NCI-H2171 treated with DMSO at 0.1 percent for 48 hours (cell line): ENCODE measurements at places on chromosomes 6 and 20.
A peak's percentile ranks its signal among the peaks of the same experiment; 100 is the strongest.

- no peak for DNase-seq
These were observed 84.3 kb upstream of the RALY start for GRCh38 chr20:33909331-33909921.

- DNase-seq: no peak
These were observed 1.1 kb upstream of the TAF8 start for GRCh38 chr6:42049116-42049809.

DNA sequence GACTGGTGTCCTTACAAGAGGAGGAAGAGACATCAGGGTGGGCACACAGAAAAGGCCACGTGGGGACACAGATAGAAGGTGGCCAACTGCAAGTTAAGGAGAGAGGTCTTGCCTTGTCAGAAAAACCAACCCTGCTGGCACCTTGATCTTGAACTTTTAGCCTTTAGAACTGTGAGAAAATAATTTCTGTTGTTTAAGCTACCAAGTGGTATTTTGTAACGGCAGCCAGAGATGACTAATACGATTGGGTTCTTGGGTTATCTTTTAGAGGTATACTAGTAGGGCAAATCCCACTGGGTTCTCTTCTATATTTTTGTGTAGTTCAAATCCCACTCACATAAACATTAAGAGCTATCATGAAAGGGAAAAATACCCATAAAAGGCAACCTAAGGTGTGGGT lies 31.9 kb upstream of the ZBTB24 start:
- no peak for DNase-seq

GRCh38 chr6:157339432-157339831 lies 16.1 kb upstream of the TMEM242 start:
- DNase-seq: no peak

DNA sequence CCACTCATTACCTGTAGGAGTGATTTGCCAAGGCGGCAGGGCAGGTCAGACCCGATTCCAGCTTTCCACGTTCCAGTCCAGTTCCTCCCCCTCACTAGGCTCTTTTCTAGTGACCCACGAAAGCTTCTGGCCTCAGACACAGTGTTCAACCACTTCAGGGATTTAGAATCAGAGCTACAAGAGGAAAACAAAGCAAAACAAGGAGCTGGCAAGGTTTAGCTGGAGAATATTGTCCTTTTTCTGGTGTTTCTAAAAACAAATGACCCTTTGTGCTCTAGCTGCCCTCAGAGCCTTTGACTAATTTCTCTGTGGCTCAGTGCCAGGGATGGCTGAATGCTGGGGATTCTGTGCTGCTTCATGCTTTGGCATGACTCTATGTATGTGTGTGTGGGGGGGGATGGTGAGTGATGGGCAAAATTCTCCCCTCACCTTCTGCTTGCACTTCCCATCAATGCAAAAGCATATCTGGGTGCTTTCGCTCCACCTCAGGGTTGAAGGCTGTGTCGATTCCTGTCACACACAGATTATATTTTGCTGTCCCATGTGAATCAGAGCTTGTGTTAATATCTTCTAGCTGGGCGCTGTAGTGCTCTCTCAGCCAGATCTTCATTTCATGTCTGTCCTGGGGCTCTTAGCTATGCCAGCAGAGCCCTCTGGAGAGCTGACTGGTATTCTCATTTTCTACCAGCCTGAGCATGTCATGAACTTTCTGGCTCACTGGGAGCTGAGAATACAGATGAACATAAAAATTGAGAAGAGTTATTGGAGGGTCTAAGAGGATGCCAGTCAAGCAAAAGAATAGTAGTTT lies 19.3 kb upstream of the NEDD9 start:
- DNase-seq: no peak

DNA sequence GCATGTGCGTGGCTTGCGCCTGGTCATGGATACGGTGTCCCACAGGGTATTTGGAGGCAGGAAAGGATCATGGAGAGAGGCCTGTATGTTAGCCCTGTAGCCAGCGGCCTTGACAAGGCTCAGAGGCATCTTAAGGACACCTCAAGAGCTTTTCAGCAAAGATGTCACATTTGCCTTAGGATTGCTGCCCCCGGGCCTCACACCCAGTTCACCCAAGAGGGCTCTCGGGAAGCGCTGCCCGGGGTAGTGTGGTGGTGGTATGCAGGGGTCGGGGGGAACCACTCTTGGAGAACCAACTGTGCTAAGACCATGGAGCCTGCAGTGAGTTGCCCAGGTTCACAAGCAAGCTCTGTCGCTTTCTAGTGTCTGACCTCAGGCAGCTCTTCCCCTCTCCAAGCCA lies 36.9 kb upstream of the VSTM2L start:
- no peak for DNase-seq

DNA sequence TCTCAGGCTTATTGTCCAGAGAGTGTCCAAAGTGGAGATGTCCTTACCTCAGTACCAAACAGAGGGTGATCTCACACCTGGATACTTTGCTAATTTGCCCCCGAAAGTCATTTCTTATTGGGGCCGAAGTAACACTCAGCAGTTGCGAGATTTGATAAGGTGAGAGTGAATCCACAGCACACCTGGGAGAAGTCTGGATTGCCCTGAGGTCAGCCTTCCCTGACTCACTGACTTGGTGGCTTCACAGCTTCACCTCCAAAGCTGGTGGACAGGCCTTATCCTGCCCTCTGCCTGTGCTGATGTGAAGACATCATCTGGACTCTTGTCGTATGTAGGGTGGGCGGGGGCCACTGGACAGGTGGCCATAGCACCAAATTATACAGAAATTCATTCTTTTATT lies 101.9 kb upstream of the ARMC2 start:
- DNase-seq: no peak

- DNase-seq: peak; percentile 99
These were observed 12.8 kb upstream of the MANBAL start for GRCh38 chr20:37276494-37277252.

- no peak for DNase-seq
These were observed at the start of gene TNF for GRCh38 chr6:31575335-31575901. Gene TNF, plus strand, starts transcription at chr6:31575565. Its CDS starts 177 bp downstream, at chr6:31575742.

DNA sequence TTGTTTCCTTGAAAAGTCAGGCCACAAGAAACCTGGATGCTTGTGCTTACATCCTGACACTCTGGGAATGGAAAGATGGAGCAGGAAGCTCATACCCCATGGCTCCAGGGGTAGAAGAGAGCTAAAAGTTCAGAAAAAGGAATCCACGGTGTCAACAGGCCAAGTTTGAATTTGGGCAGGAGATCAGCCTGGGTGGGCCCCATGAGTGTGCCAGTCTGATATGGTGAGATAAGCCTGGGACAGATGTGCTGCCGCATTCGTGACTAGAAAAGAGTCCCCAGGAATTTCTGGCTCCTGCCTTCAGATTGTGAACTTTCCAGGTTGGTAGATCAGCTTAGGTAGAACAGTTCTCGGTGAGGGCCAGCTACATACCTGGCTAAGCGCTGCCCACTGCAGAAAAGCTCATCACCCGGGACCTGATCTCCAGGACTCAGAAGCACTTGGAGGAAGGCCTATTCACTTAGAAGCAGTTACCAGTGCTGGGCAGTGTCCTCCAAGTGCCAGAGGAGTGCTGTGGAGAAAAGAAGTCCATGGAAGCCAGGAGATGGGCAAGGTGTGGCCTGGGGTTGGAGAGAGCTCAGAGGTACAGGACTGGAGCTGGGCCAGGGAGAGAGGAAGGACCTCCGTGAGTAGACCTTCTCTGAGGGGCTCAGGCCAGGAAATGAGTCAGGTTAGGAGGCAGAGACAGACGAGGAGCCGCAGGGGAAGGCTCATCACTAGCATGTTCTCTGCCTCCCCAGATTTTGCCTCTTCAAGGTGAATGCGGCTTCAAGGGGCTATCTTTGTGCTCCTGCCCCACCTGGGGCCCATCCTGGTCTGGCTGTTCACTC lies at the start of gene TSPO2:
Gene TSPO2, plus strand, starts transcription at position 242 of the 830 bp plus-strand sequence. Its CDS starts 519 bp downstream, at position 761.
- no peak for DNase-seq

DNA sequence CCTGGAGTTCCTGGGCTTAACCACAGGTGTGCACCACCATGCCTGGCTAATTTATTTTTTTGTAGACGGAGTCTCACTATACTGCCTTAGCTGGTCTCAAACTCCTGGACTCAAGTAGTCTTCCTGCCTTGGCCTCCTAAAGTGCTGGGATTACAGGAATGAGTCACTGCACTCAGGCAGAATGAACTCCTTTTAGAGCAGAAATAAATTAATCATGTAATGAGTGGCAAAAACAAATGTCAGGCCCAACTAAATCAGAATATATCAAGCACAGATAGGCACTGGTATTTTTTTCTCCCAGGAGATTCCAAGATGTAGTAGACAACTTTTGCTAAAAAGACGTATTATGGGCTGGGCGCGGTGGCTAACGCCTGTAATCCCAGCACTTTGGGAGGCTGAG lies 2.6 kb downstream of the RPS10 start:
- no peak for DNase-seq

- no peak for DNase-seq
These were observed 220.7 kb upstream of the NOX3 start for GRCh38 chr6:155676346-155676745.

- DNase-seq: no peak
These were observed 63.4 kb upstream of the ENPP5 start for GRCh38 chr6:46234156-46234556.

DNA sequence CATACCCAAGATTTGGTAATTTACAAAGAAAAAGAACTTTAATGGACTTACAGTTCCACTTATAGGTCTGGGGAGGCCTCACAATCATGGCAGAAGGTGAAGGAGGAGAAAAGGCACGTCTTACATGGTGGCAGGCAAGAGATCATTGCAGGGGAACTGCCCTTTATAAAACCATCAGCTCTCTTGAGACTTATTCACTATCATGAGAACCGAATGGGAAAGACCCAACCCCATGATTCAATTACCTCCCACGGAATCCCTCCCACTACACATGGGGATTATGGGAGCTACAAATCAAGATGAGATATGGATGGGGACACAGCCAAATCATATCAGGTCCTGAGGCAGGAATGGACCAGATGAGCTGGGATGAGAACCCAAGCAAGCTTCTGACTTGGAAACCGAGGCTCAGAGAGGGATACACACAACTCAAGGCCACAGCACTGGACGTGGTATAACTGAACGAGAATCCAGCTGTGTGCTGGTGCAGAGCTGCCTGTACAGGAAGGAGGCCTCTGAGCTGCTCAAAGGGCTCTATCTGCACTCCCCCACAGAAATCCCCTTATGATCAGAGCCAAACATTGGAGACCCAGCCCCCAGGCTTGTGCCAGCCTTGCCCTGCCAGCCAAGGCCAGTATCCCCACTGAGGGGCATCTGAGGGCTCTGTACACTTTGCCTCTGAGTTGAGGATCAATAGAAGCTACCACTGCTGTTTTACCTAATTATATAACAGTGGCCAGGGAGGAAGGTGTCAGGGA lies 137.8 kb downstream of the CEBPB start:
- DNase-seq: no peak

- DNase-seq: no peak
These were observed 13.8 kb upstream of the PTPRA start for GRCh38 chr20:2859330-2860121.

- peak; percentile 67 for DNase-seq
These were observed 55.6 kb downstream of the MEP1A start for GRCh38 chr6:46848684-46849360.

GRCh38 chr20:38290829-38291814 lies 12.8 kb upstream of the BPI start:
- DNase-seq: no peak

DNA sequence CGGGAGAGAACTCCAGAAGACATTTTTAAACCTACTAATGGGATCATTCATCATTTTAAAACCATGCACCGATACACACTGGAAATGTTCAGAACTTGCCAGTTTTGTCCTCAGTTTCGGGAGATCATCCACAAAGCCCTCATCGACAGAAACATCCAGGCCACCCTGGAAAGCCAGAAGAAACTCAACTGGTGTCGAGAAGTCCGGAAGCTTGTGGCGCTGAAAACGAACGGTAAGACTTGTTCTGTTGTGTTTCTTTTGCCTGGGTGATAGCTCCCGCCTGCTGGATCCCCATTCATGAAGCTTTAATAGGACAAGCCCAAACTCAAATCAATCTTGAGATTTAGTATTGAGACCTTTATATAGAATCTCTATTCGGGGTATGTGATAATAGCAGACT lies 4.2 kb downstream of the TNFAIP3 start:
- no peak for DNase-seq

GRCh38 chr6:129314575-129314974 lies 395.4 kb downstream of the ARHGAP18 start:
- DNase-seq: peak; percentile 11

- no peak for DNase-seq
These were observed 359.2 kb downstream of the RIMS1 start for GRCh38 chr6:72245565-72245964.

- peak; percentile 15 for DNase-seq
These were observed 28.5 kb upstream of the SNRPB2 start for GRCh38 chr20:16701296-16701695.

DNA sequence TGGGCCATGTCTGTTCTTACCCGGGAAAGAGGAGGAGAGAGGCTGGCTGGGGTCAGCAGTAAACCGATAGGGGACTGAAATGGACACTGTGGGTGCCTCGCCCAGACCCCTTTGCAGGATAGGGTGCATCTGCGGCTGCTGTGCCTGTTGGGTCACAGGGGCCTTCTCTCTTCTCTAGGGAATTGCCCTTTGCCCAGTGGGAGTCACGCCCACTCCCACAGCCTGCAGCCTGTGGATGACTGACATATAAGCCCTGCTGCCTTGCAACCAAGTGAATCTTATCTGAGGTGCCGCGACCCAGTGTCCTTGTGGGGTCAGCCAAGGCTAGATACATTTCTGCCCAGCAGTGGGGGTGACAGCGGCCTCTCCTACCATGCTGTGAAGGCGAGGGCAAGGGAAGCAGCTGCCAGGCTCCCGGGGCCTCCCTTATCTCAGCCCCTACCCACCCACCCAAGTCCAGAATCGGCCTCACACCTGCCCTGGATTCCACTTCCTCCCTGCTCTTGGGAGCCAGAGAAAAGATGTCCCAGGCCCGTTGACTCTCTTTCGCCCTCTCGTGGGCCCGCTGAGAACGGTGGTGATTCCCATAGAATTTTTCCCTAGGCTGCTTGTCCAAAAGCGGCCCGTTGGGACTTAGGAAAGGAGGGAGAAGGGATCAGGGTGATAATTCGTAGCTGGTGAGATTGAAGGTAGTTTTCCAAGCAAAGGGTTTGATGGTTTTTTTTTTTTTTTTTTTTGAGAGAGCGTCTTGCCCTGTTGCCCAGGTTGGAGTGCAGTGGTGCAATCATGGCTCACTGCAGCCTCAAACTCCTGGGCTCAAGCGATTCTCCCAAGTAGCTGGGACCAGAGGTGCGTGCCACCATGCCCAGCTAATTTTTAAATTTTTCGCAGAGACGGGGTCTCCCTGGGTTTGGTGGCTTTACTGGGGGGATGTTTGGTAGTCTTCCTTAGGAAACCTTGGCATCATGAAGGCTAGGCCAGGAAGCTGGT lies 76.4 kb upstream of the RNF24 start:
- DNase-seq: no peak

DNA sequence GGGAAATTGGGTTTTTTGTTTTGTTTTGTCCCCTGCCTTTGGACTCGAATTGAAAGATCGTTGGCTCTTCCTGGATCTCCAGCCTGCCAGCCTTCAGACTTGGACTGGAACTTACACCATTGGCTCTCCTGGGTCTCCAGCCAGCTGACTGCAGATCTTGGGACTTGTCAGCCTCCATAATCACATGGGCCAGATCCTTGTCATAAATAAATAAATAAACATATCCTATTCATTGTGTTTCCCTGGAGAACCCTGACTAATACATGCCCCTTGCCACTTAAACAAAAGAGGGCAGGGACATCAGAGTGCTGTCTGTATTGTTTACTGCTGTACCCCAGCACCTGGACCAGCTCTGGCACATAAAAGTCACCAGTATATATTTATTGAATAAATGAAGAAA lies 101.5 kb downstream of the CAP2 start:
- DNase-seq: no peak
